Left renal cortex interstitium (tissue), 4 donors: ENCODE measurements at places on chromosomes 2 and 18. TPM values are rescaled to one million over a fixed set of nuclear protein-coding genes. Genes with fewer than 3 reads are reported as not detected.

Gene STRN
- polyA plus RNA-seq = 21.4 TPM

Gene CFAP221
- 36.9 TPM for polyA plus RNA-seq

Gene AGPS
- polyA plus RNA-seq = 49.1 TPM

Gene MOGAT1
- polyA plus RNA-seq = 0.48 TPM

Gene CPLX4
- 0.14 TPM for polyA plus RNA-seq

Gene ANKRD53
- polyA plus RNA-seq = 1.0 TPM

Gene FSHR
- polyA plus RNA-seq = not detected

Gene ALPP
- polyA plus RNA-seq = not detected

Gene OTOS
- polyA plus RNA-seq = 0.24 TPM

Gene MPP4
- polyA plus RNA-seq = 0.16 TPM

Gene ZNF532
- polyA plus RNA-seq = 106 TPM

Gene CDH2
- polyA plus RNA-seq = 78.6 TPM

Gene PJVK
- polyA plus RNA-seq = 23.4 TPM

Gene FBXO48
- 2.3 TPM for polyA plus RNA-seq

DNA sequence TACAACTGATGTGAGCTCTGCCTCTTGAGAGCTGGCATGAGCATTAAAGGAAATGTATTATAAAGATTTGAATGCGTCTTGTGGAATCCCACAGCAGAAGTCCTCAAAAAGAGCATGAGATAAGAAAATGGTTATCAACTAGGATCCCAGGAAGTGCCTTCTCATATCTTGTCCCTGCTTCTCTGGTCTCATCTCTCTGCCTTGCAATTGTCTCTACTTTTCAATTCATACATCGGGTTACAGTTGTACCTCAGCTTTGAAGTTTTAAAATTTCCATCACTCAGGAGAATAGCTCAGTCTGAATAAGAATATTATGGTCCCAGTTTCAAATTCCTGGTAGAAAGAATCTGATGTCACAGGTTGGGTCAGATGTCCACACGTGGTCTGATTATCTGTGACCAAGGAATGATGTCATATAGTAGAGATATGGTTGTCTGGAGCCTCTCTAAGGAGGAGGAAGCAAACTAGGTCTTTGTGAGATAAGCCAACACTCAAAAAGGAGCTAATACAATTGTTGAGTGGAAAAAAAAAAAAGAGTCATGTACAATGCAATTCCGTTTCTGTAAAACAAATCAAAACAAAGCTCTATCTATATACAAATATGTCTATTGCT is 21.7 kb upstream of the CCDC88A start:
- DNase-seq = no peak

- DNase-seq = no peak
These were observed 236.8 kb downstream of the CDH20 start for GRCh38 chr18:61570070-61570469.

- DNase-seq = no peak
These were observed 182.3 kb downstream of the LOXHD1 start for GRCh38 chr18:46474487-46475389.

DNA sequence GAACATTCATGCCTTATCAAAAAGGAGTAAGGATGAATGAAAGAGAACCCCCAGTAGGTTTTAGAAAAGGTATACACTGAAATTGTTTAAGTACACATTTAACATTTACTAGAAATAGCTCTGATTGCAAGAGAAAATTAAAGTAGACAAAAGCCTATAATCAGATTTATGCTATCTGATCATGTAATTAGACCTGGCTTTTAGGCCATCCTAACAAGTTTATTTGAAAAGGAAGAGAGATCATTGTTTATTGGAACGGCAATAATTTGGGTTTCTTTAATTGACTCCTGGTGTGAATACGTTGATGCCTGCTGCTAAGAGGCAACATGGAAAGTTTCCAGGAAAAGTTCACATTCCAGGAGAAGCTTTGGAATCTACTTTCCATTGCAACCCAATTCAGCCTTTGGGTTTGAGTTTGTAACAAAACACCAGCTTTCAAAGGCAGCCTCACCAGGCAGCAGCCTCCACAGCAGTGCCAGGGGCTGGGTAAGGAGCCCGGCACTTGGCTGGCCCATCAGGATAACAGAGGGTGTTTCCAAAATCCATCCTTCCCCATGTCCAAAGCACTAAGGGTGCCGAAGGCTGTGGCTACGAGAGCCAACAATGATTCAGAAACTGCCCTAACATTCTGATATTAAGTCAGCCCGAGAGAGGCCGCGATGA is 18.0 kb downstream of the FZD7 start:
- DNase-seq = no peak

DNA sequence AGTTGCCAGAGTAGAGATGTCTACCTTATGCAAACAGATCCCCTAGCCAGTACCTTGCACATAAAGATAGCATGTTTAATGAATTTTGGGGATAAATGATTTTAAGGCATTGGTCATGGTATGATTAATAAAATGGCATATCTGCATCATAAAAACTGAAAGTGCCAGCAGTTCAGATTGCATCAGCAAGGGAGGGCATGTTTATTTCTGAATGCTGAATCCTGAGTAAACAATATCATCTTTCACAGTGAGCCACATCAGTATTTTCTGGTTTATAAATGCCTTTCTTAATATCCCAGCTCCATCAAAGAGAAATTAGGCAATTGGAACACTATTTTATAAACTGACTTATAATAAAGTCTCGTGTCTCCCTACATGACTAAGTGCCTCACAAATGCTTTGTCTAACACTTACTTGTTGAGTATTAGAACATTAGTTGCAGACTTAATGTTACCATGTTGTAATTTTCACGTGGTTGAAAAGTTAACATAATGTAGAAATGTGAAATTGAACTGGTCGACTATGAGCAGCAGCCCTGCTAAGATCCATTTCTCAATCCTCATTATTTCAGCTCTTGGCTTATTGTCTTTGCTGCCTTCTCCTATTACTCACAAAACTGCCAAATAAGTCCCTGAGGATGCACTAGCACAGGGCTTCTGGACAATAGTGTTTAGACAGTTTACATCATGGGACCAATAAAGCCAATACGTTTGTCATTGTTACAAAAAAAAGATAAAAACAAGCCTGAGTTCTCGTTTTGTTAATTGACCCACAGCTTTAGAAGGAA is 48.0 kb downstream of the LANCL1 start:
- DNase-seq = no peak

GRCh38 chr18:45379903-45380302 is 235.4 kb upstream of the SLC14A2 start:
- DNase-seq = no peak

DNA sequence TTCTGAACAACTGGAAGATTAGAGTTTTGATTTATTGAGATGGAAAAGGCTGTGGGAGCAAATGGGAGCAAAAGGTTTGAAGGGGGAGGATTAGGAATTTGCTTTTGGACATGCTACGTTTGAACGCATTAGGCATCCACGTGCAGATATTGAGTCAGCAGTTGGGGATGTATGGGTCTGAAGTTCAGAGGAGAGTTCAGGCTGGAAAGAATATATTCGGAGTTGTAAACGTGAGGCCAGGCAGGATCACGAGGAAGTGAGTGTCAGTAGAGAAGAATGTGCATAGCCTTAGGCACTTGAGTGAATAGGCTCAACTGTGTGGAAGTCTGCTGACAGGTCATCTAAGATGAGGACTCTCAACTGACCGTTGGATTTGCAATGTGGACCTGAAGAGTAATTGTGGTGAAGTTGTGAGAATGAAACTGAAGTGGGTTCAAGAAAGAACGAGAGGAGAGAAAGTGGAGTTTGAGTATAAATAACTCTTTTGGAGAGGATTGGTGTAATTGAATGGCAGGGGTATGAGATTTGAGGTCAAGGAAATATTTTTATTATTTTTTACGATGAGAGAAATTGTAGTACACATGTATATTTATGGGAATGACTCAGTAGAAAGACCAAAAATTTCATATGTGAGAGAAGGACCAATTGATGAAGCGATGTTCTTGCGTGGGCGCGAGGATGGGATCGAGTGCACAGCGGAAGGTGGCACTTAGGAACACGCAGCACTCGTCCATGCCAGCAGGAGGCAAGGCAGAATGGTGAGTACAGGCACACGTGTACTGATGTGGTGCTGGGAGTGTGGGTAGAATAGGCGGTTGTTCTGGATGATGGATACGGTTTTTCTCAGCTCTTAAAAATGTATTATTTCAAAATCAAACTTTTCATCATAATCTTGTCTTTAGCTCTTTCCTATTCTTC is 40.5 kb upstream of the POLE4 start:
- no peak for DNase-seq

GRCh38 chr2:65919550-65920188 is 487.3 kb upstream of the SPRED2 start:
- no peak for DNase-seq

- no peak for DNase-seq
These were observed 152.9 kb upstream of the MMADHC start for GRCh38 chr2:149740490-149740889.

DNA sequence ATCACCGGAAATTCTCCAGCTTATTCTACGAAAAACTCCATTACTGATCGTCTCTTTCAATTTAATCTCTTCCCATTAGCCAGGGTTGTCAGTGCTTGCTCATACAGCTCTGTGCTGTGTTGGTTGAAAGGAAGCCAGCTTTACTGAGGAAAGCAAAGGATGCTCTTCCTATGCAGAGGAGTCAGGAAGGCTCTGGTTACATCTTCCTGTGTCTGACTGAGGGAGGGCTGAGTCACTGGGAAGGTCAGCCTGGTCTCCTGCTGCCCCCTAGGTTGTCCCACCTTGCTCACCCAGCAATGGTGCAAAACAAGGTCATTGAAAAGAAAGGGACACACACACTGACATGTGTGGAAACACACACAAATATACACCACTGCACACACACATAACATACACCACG is 975.6 kb downstream of the DCDC2C start:
- no peak for DNase-seq

DNA sequence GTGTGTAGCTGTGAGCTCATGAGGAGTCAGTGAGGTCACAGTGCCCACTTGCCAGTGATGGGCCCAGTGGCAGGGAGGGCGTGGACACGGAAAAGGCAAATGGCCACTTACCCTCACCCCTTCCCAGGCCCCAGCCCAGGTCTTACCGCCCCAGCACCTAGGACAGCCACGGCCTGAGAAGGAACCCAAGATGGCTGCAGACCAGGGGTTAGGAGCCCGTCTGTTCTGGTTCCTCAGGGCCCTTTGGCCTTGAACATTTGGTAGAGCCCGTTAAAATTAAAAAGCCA is 74.1 kb downstream of the EMX1 start:
- no peak for DNase-seq

DNA sequence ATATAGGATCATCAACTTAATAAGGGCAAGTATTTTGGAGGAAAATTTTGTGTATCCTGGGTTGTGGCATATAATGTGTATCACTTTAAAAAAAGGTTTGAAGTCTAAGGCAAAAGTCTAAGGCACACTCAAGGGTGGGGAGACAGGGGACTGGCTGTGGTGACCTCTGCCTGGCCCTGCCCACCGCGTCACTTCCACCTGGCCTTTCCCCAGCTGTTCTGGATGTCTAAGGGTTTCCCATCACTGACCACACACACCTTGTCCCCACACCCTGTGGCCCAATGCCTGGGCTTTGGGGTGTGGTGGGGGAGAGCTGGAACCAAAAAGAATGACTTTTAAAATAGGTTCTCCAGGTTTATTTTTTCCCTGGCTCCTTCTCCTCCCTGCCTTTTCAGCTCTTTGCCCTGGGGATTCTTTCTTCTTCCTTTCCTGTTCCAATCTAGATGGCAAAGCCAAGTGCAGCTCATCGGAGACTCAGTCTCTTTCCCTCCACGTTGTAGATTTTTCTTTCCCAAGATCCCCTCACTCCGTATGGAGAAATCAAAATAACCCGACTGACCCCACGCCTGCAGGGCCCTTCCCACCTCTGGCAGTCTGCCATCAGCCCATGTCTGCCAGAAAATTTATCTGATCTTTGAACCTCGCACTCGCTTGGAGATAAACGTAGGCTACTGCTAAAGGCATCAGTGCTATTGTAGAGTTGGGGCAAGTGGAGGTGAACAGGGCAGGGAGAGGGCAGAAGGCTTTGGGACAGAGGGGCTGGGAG is 257.2 kb downstream of the DYSF start:
- no peak for DNase-seq

- DNase-seq = no peak
These were observed 605.3 kb upstream of the ZNF804A start for GRCh38 chr2:183993052-183993451.

- DNase-seq = no peak
These were observed 122.0 kb upstream of the SLC35G4 start for GRCh38 chr18:11487390-11487789.

DNA sequence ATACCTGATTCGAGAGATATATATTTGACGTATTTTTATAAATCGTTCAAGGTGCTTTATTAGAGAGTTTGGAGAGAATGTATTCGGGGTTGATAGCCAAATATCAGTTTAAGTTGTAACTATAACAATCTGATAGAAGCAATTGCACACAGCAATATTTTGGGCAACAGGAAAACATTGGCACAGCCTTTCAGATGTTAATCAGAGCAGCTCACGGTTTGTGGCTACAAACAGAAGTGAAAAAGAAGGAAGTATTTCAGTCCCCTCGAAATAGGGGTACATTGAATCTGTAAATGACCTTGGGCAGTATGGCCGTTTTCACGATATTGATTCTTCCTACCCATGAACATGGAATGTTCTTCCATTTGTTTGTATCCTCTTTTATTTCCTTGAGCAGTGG is 20.6 kb downstream of the SERPINB10 start:
- no peak for DNase-seq

DNA sequence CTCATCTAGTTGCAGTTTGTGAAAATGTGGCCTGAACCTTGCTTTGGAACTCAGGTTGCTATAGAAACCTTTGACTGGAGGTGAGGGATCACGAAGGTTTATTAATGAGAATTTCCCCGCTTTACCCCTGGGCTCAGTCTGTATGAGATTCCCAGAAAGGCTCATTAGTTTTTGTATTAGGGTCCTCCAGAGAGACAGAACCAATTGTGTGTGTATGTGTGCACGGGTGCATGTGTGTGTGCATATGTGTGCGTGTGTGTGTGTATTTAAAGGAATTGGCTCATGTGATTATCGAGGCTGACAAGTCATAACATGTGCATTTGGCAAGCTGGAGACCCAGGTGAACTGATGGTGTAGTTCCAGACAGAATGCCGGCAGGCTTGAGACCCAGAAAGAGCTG is 113.8 kb upstream of the DLX2 start:
- no peak for DNase-seq

DNA sequence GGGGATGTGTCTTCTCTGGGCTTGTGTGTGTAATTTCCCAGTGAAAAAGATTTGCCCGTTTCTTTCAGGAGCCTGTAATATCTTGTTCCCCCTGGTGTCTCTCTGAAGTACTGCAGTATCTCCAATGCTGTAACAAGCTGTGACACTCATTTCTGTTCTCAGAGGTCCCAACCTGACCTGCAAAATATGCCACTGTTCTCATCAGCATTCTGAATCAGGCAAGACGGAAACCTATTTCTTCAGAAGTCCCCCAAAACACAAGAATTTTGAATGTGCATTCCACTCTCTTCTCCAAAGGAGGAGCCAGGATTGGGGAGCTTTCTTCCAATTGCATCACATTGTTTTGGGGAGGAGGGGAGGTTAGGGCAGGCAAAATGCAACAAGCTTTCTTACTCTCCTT is 77.0 kb upstream of the CNGA3 start:
- no peak for DNase-seq

GRCh38 chr2:109415581-109416013 is 198.2 kb downstream of the SEPTIN10 start:
- DNase-seq = no peak
